ENCODE measurements at places on chromosomes 13 and 19.

GRCh38 chr13:107993239-107993949 lies 221.9 kb downstream of the LIG4 start:
- no peak for DNase-seq

DNA sequence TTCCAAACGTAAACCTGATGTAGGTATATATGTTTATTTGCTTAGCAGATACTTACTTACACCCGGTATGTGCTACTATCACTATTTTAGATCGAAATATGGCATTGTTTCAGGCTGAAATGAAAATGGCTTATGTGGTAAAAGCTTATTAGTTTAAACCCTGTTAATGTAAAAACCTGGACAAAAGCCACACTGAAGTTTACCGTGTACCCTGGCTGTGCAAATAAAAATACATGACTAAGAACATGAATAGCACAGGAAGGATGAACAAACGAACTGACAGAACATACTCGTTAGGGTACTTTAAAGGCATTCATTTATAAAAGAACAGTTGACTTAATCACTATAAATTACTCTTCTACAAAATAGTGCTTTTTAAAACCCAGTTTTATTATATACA lies 6.6 kb downstream of the CLDN10 start:
- DNase-seq, result no peak

DNA sequence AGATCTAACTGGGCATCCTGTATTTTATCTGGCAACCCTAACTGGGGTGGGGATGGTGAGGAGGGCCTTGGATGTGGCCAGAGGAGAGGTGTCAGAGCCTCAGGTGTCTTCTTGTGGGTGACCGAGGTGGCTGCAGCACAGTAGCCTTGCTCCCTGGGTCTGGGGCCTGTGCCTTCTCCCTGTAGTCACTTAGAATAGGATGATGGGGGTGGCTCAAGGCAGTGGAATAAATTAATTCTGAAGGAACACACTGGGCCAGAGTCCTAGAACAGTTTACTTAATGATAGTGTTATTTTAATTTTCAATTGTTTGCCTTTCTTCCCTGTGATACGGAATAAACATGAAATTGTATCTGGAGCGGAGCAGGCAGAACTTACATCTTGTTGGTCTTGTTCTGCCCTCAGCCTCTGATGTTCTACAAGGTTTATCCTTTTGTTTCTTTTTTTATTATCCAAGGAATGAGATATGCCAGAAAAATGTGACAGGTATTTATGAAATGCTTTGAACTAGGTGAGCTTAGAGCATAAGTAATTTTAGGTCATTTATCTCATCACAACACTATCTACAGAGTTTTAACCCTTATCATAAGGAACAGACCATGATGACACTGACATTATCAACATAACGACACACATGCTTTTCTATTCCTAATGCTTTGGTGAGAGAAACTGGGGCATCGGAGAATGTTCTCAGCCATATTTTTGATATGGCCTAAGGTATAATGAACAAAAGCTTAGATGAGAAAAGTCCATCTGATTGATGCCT lies 51.4 kb downstream of the LRCH1 start:
- no peak for DNase-seq

- no peak for DNase-seq
Measured at GRCh38 chr13:100954430-100955305, 280.1 kb upstream of the TMTC4 start.

- DNase-seq, result no peak
Measured at GRCh38 chr13:93727211-93728141, 500.9 kb downstream of the GPC6 start.

DNA sequence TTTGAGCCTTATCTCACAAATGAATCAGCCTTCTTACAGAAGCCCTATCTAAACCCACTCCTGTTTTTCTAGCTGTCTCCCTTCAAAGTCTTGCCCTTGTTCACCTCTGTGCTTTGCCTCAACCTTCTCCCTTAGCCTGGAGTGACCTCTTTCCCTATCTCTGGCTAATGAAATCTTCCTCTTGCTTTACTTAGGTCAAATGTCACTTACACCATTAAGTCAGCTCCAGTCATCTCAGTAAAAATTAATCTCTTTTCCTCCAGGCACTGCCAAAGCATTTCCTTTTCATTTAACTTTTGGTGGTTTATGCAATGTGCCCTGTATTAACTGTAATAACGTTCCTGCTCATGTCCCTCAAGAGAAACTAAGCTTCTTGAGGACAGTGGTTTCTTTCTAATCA lies 596.5 kb upstream of the MIR17HG start:
- no peak for DNase-seq

DNA sequence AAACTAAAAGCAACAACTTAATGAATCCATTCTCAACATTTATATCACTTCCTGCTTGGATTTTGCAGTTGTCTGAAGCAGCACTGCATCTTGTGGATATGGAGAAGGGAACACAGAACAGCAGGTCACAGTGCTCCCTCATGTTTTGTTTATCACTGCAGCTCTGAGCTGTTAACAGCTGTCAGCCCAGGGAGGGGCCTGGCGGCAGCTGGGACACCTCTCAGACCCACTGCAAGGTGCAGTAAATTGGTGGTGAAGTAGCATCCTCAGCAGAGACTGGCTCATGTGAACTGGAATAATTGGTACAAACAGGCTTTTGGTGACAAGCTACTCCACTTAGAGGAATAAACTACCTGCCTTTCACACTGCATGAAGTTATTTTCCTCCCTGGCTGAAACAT lies 170.4 kb downstream of the LIG4 start:
- DNase-seq, result no peak

DNA sequence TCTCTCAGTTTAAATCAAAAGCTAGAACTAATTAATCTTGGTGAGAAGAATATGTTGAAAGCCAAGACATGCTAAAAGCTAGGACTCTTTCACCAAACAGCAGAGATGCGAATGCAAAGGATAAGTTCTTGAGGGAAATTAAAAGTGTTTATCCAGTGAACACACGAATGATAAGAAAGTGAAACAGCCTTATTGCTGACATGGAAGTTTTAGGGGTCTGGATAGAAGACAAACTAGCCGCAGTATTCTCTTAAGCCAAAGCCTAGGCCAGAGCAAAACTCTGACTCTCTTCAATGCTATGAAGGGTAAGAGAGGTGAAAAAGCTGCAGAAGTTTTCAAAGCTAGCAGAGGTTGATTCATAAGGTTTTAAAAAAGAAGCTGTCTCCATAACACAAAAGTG lies 103.0 kb downstream of the UFM1 start:
- DNase-seq, result no peak

DNA sequence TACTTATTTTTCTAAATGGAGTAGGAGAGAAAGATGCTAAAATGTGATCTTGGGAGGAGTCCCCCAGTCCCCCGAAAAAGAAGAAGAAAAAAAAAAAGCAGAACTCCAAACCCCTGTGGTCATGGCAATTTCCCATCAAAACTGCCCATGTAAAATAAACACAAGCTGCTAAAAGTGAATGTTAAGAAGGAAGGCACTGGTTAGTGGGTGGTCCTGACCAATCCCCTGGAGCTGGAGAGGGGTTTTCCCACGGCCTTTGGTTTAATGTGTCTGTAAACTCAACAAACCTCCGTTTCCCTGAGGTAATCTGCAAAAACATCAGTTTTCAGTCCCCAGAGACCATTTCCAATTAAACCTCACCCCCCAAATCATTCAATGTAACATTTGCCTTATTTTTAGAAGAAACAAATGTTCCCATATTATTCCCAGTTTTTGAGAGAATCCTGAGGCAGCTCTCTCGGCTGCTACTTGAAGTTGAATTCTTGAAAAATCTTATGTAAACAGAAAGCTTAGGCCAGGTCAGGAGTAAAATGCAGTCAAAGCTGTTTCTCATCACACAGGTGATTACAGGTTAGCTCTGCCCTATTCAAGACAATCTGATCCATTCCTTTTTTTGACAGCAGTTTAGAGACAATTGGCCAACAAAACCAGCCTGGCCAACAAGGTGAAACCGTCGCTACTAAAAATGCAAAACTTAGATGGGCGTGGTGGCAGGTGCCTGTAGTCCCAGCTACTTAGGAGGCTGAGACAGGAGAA lies 17.0 kb downstream of the RAB3D start:
- DNase-seq, result no peak

DNA sequence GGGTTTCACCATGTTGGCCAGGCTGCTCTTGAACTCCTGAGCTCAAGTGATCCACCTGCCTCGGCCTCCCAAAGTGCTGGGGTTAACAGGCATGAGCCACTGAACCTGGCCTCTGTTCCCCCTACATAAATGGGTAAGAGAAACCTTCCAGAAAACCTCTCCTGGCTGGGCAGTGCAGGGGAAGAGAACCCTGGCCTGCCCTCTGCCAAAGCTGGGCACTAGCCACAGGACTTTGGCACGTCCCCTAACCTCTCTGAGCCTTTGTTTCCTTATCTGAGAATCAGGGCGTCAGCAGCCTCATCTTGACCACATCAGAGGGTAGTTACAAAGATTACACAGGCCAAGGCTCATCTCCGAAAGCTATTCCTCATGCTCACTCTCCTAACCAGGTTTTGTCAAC lies 2.2 kb downstream of the SBSN start:
- no peak for DNase-seq

- no peak for DNase-seq
Measured at GRCh38 chr19:13091400-13092157, 11.1 kb downstream of the LYL1 start.

- DNase-seq, result peak; percentile 61
Measured at GRCh38 chr13:52845766-52846566, 2.5 kb downstream of the PCDH8 start.

DNA sequence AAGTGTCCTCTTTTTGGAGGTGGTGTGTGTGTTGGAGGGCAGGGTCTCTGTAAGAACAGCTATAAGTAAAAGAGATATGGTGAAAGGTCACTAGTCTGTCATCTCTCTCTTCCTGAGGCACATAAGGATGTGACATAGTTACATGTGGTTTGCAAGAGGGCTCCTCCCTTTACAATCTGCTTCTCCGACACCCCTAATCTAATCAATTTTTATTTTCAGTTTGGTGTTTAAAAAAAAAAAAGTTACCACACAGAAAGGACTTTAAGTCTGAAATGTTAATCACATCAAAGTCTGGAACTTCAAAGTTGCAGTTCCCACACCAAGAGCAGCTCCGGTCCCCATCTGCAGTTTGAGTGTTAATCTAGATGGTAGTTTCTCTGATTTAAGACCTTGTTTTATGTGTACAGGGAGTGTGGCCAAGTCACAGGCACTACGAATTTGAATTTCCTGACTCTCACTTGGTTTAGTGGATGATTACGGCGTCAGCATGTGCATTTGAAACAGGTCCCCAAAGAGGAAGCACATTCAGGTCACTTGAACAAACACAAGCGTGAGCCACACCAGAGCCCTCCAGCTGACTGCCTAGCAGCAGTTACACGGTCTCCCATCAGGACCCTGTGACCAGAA lies 53.1 kb downstream of the FOXO1 start:
- no peak for DNase-seq

- DNase-seq, result peak; percentile 14
Measured at GRCh38 chr19:43532571-43532961, 422 bp upstream of the ZNF575 start.

DNA sequence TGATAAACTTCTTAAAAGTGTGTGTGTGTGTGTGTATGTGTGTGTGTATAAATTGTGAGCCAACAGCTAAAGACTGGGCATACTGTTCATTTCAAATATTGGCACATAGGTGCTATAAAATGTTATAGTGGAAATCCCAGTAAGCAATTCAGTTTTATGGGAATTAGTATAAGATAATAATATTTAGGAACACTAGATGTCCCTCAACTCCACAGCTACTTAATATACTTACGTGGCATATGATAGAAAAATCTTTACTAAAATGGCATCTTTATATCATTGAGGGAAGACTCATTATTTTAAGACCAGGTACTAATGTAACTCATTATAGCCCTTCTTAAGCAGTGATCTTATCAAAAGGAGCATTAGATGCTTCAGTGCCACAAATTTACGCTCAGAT lies 266.2 kb downstream of the MAB21L1 start:
- DNase-seq, result no peak

DNA sequence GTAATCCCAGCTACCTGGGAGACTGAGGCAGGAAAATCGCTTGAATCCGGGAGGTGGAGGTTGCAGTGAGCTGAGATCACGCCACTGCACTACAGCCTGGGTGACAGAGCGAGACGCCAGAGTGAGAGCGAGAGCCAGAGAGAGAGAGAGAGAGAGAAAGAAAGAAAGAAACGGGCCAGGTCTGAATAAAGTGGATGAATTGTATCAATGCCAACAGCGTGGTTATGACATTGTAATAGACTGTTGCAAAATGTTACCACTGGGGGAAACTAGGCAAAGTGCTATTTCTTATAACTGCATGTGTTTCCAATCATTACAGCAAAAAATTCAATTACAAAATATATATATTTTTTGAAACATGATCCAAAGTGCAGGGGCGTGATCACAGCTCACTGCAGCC lies 11.8 kb upstream of the BTBD2 start:
- DNase-seq, result no peak

DNA sequence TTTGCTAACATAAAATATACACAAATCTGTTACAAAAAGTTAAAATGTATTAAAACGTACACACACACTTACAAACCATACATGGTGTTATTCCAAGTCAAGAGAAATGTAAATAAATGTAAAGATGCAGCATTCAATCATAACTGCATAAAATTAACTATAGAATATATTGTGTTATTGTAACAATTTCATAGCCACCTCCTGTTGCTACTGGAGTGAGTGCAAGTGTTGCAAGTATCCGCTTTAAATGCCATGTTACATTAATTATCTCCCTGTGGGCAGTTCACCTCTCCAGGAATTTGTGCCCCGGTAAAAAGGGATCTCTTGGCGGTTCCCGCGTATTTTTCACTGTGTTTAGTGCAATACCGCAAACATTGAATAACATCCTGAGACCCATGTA lies 3.5 kb upstream of the INSR start:
- no peak for DNase-seq

GRCh38 chr19:34359140-34359953 lies 5.6 kb upstream of the GPI start:
- peak; percentile 86 for DNase-seq

GRCh38 chr13:40974460-40975407 lies 44.4 kb downstream of the ELF1 start:
- no peak for DNase-seq

GRCh38 chr13:45750566-45750965 lies 48.4 kb downstream of the CBY2 start:
- no peak for DNase-seq

DNA sequence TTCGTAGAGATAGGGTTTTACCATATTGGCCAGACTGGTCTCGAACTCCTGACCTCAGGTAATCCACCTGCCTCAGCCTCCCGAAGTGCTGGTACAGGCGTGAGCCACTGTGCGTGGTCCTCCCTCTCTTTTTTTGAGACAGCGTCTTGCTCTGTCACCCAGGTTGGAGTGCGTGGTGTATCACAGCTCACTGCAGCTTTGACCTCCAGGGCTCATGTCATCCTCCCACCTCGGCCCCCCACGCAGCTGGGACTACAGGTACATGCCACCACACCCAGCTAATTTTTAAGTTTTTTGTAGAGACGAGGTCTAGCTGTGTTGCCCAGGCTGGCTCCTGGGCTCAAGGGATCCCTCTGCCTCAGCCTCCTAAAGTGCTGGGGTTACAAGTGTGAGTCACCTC lies 18.2 kb downstream of the ZSCAN18 start:
- no peak for DNase-seq

GRCh38 chr19:38265921-38266429 lies 1.6 kb downstream of the SPINT2 start:
- no peak for DNase-seq

Data from neural crest cell (in vitro differentiated cells).